Nasal cavity respiratory epithelium epithelial cell of viscerocranial mucosa (primary cell): ENCODE measurements at places on chromosomes 16 and 17. TPM values are rescaled to one million over a fixed set of nuclear protein-coding genes. Genes with fewer than 3 reads are reported as not detected.

Gene GRIN2A
- under 0.01 TPM in 1 of 2 replicates, not detected in the other for total RNA-seq

Gene GFAP
- total RNA-seq, result under 0.01 TPM in 1 of 2 replicates, not detected in the other

Gene KRTAP9-2
- total RNA-seq, result not detected in 2 replicates

Gene LGALS9
- total RNA-seq, result 0.34 and 1.5 TPM in 2 replicates

Gene MT3
- not detected in 2 replicates for total RNA-seq

Gene PRR35
- under 0.01 TPM in 1 of 2 replicates, not detected in the other for total RNA-seq

Gene CORO7
- 6.8 and 12.8 TPM in 2 replicates for total RNA-seq
